Right hindlimb (tissue), 1 donor: ENCODE measurements at places on chromosomes 16 and 17.

GRCh38 chr17:34351096-34351495 is 5.2 kb upstream of the CCL13 start:
- DNase-seq = no peak

DNA sequence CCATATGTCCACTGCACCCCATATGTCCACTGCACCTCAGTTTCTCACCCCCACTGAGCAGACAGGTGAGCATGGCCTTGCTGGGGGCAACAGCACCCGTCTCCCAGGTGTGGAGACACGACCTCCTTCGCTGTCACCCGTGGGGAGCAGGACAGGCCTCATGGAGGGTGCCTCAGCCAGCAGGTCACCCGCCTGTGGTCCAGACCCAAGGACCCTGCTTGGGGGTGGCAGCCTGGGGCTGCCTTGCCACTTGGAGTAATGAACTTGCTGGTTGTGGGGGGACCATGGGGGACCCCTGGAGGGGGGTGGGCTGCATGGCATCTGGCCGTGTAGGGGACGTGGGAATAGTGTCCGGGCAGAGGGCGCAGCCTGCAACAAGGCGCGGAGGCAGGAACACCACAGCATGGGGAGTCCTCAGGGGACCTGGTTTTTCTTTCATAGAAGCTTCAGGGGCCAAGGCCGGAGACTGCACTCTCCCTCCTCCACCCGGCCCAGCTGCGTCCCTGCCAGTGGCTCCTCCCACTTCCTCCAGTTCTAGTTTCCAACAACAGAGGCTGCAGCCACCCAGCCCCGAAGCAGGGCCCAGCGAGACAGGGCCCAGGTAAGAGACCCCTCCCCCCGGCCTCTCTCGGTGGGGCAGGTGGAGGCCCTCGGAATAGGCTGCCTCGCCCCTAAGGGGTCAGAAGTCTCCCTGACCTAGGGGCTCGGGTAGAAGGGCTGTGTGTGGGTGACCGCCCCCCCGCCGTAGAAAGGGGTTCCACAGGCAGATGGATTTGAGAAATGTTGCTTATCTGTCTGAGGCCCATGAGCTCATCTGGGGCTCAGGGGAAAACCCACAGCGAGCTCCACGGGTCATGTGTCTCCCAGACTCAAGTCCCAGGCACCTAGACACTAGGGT is at the start of gene NHLRC4:
Gene NHLRC4, plus strand, starts transcription at position 531 of the 898 bp plus-strand sequence. CDS start 1,043 bp downstream, outside the sequence.
- DNase-seq = peak; percentile 84

GRCh38 chr17:62049299-62049698 is 15.8 kb downstream of the MED13 start:
- no peak for DNase-seq

DNA sequence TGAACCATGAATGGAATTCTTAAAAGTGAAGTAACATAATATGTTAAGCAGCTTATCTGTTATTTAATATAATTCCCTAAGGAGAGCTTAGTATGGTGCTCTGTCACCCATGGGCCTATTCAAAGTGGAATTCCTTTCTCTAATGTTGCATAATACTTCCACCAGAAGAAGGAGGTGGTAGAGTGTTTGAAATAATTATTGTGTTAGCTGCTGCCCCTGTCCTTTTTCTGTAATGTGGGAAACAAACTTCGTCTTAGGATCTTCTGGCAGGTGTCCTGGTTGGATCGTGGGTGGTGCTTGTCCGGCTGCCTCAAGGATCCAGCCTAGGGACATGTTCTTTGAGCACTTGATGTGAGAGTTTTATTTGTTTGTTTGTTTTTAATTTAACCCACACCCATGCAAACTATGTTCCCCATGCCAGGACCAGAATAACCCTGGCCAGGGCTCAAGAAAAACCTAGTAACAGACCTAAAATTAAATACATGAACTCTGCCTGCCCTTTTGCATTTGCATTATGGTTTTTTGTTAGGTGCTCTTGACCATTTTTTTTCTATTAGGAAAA is 46.1 kb downstream of the ZNRF1 start:
- peak; percentile 46 for DNase-seq

DNA sequence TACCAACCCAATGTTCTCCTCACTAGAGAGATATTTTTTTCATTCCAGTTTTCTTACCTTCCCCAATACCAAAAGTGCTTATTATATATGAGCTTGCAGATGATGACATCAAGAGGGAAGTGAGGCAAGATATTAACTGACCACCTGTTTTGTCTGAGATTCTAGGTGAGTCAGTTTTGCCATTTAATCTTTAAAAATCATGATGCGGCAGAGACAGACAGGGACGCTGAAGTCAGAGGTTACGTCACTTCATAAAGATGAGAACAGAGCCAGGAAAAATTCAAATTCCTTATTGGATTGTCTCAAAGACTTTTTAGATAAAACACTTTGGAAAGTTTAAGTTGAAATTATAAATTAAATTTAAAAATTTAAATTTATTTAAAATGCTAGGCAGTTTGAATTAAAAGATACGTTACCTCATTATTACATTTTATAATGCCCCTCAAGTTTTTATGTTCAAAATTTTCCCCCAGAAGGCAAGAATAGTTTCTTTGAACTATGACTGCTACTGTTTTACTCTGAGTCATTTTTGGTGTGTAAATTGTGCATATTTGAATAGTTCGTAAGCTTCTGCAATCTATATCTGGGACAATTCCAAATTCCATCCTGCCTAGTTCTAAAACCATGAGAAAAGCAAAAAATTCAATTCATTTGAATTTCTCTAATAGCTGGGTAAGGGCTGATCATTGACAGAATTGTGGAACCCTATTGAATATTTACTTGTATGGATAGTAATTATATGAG is 839.6 kb upstream of the GOT2 start:
- DNase-seq = no peak

- no peak for DNase-seq
These were observed 53.8 kb upstream of the ARHGAP44 start for GRCh38 chr17:12735517-12735916.

DNA sequence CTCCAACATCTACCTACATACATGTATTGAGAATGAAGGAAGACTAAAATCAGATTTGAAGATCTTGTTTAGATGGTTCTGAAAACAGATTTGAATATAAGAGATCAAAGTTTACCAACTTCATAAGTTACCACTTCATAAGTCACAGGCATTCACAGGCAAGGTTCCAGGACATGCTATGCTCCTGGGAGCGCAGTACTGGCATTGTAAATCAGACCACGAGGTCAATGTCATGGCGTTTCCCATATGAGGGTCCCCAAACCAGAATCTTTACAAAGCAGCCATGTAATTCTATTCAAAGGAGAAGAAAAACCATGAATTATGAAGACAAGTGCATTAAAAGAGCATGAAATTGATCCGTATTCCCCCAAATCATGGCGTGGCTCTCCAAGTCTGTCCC is 3.0 kb downstream of the CDH11 start:
- DNase-seq = no peak

- no peak for DNase-seq
These were observed 5.4 kb downstream of the TSC2 start for GRCh38 chr16:2053211-2053610.

DNA sequence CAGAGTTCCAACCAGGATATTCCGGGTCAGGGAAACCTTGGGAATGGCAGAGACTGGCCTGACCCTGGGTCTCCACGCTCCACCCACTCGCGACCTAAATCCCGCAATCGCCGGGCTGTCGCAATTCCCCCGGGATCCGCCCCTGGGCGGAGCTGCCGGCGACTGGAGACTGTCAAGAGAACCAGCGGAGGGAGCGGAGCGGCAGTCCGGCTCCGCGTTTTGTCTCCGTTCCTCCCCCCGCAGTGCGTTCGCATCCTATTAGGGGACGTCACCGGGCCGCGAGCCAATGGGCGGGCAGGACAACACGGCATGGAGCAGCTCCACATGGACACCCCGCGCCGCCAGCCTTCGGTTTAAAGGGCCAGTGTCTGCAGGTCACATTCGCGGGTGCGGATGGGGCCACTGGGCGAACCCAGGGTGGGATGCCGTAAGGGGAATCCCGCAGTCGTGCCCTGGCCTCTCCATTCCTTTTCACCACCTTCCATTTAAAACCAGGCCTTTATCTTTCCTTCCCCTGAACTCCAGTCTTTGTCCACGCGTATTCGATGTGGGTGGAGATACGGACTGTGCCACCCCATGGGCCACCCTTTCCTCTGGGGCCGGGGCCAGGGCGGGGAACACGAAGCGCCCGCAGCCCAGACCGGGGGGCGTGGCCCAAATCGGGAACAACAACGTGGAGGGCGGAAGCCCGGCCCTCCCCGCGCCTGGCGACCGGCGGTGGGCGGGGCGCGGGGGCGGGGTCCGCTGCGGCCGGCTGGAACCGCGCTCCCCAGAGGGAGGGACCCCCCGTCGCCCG is 764 bp upstream of the MNT start:
- peak; percentile 100 for DNase-seq

- no peak for DNase-seq
These were observed 122.0 kb downstream of the METRNL start for GRCh38 chr17:83201206-83202001.

- peak; percentile 30 for DNase-seq
These were observed 9.1 kb upstream of the GRN start for GRCh38 chr17:44335968-44336367.

GRCh38 chr17:9185688-9186284 is 164.5 kb downstream of the NTN1 start:
- DNase-seq = no peak

DNA sequence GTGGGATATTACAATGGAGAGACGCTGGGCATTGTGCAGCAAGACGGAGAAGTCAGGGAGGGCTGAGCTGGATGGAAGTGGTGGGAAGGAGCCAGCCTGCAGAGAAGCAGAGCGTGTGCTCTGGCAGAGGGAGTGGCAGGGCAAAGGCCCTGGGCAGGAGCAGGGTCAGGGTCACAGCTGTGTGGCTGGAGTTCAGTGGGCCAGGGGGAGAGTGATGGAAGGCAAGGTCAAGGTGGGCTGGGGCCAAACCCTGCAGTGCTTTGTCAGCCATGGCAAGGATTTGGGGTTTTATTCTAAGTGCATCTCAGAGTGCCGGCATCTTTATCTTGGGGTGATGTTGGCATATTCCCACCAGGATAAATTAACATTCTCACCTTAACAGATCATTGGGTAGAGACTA is 31.9 kb upstream of the C16orf78 start:
- DNase-seq = no peak

- DNase-seq = no peak
These were observed 294.7 kb downstream of the SEC14L1 start for GRCh38 chr17:77435272-77436057.

GRCh38 chr17:13153036-13153435 is 135.2 kb upstream of the ELAC2 start:
- DNase-seq = no peak

- DNase-seq = peak; percentile 47
These were observed 176.7 kb downstream of the SOX9 start for GRCh38 chr17:72297326-72298115.

GRCh38 chr17:60586288-60586974 is 13.6 kb upstream of the PPM1D start:
- DNase-seq = no peak

DNA sequence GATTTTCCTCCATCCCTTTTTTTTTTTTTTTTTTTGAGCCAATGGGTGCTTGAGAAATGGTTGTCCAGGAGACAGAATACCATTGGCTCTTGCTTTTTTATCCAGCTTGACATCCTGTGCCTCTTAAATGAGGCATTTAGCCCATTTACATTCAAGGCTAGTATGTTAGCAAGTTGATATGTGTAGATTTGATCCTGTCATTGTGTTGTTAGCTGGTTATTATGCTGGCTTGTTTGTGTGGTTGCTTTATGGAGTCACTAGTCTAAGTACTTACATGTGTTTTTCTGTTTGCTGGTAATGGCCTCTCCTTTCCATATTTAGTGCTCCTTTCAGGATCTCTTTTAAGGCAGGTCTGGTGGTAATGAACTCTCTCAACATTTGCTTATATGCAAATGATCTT is 14.1 kb upstream of the SLFN11 start:
- DNase-seq = no peak

DNA sequence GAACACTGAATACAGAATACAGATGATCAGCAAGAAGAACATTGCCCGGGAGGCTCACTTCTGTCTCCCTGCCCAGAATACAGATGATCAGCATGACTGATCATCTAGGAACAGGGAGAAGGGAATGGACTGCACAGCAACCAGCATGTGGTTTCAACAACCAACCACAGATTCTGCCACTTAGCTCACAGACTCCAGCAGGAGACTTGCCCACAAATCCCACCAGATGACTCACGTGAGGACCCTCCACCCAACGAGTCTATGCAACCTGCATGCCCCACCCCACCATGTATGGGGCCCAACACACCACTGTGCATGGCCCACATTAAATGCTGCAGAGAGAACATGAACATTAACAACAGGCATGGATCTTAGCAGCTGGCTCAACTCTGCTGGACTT is 36.1 kb upstream of the ALOX12 start:
- no peak for DNase-seq

DNA sequence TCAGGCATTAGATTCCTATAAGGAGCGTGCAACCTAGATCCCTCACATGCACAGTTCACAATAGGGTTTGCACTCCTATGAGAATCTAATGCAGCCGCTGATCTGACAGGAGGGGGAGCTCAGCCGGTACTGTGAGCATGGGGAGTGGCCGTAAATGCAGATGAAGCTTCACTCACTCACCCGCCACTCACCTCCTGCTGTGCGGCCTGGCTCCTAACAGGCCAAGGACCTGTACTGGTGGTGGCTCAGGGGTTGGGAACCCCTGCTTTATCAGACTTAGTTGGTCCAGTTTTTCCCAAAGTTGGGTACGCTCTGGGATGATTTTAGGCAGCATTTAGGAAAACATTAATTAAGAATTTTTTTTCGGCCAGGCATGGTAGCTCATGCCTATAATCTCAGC is 103.8 kb downstream of the MARF1 start:
- no peak for DNase-seq

GRCh38 chr17:50842506-50843149 is 7.2 kb downstream of the WFIKKN2 start:
- no peak for DNase-seq

GRCh38 chr17:50582741-50583140 is 22.2 kb downstream of the CACNA1G start:
- no peak for DNase-seq

DNA sequence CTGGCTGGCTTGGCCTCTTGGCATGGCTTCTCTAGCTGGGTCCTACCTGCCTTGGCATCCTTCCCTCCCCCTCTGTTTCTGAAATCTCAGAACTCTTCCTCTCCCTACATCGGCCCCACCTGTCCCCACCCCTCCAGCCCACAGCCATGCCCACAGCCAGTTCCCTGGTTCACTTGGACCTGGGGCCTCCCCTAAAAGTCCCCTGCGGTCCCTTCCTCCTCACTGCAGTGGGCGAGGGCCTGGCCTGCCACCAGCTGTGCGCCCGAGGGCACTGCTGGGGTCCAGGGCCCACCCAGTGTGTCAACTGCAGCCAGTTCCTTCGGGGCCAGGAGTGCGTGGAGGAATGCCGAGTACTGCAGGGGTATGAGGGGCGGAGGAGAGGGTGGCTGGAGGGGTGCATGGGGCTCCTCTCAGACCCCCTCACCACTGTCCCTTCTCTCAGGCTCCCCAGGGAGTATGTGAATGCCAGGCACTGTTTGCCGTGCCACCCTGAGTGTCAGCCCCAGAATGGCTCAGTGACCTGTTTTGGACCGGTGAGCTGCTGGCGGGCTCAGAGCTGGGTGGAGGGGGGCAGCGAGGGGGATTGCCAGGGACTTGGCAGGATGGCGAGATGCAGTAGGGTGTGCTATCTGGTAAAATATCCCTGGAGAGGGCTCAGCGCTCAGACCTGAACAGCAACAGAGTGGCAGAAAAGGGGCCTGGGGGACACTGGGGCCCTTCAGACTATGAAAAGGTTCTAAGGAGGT is 14.1 kb downstream of the MIEN1 start:
- DNase-seq = no peak
